ENCODE measurements at places on chromosomes 2 and 18. TPM values are rescaled to one million over a fixed set of nuclear protein-coding genes. Genes with fewer than 3 reads are reported as not detected.

The ALPP gene
- total RNA-seq, result not detected

The CCDC141 gene
- 28.9 TPM for total RNA-seq

The NYAP2 gene
- total RNA-seq, result not detected

The CIB4 gene
- total RNA-seq, result not detected

The GCKR gene
- 1.9 TPM for total RNA-seq

The DARS1 gene
- 42.4 TPM for total RNA-seq

The GALNT14 gene
- total RNA-seq, result 0.15 TPM

The ZSCAN30 gene
- 12.8 TPM for total RNA-seq

The DCDC2C gene
- not detected for total RNA-seq

The DOK1 gene
- 4.9 TPM for total RNA-seq

The CABYR gene
- 0.41 TPM for total RNA-seq

The HMSD gene
- total RNA-seq, result 0.48 TPM

The KCNG2 gene
- total RNA-seq, result not detected

The CRYGD gene
- total RNA-seq, result not detected

The PLEK gene
- 3.1 TPM for total RNA-seq

The REG3G gene
- not detected for total RNA-seq

The MATN3 gene
- not detected for total RNA-seq

The C2orf69 gene
- 9.5 TPM for total RNA-seq

Data from right atrium auricular region (tissue), 2 donors.